NCI-H1694 (cell line): ENCODE measurements at places on chromosomes 5 and 9.
A peak's percentile ranks its signal among the peaks of the same experiment; 100 is the strongest.

DNA sequence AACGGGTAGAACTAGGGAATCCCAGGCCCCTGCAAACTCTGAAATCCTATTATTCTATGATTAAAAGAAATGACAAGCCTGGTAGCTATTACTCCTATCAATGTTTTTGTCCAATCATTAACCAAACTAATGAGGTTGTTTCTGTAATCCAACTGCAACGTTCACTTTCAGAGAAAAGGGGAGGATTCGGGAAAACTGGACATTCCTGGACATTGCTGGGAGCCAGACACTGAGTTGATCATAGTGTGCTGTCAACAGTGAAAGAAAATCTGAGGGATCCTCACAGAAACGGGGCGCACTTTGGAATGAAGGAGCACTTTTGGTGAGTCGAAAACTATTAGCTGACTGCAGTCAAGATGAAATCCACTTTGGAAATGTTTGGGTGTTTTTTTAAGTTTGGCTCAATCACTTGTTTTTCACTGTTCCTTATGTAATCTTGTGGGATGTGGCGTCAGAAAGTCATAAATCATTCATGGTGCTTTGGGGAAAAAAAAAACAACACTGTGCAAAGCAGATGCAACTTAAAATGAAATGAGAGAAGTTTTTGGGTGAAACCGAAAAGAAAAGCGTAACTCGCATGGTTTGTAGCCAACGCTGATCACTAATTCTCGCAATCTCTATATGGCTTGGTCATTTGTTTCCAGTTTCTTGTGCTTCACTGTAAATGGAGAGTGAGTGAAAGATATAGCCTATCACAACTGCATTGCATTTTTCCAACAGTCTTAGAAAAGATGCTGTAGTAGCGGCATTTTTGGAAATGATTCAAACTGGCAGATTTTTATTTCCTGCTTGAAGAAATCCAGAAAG lies 51.2 kb upstream of the ADRA1B start:
- no peak for DNase-seq

- DNase-seq: no peak
Observed at GRCh38 chr9:112863214-112863613, 27.5 kb downstream of the SLC46A2 start.

DNA sequence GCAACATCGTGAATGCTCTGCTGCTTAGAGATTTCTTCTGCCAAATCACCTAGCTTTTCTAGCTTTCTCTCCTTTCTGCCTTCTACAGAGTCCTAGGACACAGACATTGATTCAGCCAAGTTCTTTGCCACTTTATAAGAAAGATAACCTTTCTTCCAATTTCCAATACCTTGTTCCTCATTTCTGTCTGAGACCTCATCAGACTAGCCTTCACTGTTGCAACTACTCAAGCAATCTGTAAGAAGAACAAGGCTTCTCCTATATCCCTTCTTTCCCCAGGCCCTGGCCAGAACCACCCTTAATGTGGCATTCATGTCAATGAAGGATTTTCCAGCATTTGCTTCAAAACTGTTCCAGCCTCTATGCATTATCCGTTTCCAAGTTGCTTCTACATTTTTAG lies 24.3 kb downstream of the FBXO10 start:
- DNase-seq: no peak

DNA sequence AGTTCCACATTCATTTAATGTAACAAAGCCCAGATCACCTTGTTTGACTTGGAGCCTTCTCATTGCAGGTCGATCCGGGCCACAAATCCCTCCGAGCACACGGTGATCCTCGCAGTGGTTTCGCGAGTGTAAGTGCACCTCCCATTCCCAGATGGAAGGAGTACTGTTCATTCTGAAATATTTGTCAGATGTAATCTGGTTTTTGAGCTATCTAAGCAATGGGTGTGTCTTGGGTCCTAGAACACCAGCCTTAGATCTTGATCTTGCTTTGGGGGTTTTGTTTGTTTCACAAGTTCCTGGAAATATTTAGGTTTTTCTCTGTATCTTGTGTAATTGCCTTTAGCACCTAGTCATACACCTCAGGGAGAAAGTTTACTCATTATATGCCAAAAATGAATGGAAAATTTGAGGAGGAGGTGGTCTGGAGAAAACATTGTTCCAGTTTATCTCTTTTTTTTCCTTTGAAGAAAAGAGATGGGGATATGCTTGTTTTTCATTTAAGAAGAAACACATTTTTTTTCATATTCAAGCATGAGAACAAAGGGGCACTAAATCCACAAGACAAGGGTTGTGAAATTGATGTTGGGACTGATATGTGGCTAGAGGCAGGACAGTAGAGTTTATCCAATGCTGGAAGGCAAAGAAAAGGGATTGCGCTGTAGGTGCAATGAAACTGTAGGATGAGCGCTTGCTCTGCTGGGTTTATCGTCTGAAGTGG lies 118.6 kb downstream of the PDE8B start:
- no peak for DNase-seq

GRCh38 chr5:156534085-156534484 lies 207.1 kb downstream of the SGCD start:
- DNase-seq: no peak

DNA sequence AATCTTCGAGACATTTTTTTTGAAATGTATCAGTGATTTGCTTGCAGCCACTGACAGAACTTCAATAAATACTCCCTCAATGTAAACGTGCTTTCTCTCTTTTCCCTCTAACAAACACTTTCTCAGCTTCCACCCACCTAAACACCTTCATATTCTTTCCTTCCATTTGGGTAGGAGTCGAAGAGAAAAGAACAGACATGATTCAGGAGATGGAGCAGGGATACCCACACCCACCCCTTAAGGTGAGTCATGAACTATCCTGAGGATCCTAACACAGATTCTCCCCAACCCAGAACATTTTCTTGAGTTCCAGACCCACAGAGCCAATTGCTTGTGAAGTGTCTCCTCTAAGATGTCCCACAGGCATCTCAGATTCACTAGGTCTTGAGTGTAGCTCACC lies 488.8 kb downstream of the CDK5RAP2 start:
- DNase-seq: no peak

DNA sequence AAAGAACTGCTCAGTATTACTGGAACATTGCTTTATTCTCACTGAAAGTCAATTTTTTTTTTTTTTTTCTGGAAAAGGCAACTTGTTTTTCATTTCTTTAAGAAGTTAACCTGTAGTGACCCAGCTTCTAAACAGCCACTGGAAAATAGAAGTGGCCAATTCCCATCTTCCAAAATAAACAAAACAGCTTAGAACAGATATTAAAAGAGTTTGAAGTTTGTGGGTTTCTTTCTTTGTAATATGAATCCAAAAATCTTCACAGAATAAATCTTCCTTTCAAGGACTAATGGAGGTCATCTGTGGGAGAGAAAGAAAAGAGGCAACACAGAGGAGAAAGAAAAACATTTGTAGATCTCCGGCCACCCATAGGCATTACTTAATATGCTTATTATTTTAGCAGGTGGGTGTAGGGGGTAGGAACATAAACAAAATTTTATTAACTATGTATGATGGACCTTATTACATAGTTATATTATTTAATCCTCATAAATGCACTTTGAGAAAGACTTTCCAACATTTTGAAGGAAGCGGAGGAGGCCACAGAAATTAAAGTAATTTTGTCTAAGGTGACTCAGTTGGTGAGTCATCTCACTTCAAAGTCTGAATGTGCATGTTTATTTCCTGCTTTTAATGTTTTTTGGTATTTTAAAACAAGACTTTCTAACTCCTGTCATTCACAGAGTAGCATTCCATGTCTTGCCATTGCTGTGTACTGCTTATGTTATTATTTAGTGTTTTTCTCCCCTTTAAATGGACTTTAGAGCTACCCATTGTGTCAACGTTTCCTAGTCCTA lies 1791.8 kb upstream of the WWC1 start:
- DNase-seq: no peak

DNA sequence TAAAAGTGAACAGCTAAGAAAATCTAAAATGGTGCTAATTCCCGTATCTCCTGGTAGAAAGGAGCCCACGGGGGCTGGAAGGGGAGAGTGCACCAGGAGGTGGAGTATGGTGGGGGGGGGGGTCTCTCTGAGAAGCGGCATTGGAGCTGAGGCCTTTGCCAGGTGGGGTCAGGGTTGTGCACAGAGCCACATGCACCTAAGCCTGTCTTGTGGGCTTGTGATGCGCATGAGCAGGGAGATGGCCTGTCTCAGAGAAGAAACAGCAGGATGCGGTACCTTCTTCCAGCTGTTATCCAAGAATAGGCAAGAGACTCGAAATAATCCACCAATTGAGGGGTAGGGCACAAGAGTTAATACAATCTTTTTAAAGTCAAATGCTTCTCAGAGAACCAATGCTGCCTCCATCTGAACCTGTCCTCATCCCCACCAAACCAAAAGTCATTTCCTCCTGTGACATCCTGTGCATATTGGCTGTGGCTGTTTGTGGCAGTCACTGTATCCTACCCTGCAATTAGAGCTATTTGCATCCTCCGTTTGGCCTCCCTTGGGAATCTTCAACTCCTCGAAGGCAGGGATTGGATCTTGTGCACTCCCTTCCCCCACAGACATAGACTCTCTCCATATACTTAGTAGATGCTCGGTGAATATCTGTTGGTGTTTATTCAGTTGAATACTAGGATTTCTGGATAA lies 45.4 kb downstream of the FGF1 start:
- no peak for DNase-seq

GRCh38 chr9:38227656-38228055 lies 158.6 kb upstream of the SHB start:
- peak; percentile 40 for DNase-seq

DNA sequence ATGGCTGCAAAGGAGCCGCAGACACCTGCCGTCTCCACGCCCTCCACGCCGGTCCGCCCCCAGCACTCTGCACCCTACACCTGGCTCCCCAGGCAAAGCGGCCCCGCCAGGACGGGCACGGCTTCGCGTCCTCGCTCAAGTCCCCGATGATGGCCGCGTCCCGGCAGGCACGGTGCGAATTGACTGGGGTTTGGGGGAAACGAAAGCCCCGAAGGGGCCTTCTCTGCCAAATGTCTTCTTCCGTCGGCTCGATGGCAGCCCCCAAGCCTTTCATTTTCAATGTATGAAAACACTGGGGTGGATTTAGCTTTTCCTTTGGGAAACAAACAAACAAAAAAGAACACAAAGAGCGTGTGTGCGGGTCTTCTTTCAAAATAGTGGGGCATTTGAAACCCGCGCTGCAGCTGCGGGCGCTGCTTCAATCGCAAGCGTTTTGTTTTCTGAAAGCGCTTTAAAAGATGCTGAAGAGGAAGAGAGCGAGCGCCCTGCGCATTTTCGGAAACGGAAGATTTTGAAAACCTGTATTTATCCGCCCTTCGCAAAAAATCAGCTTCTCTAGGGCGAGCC lies 160.0 kb downstream of the RMI1 start:
- DNase-seq: no peak

DNA sequence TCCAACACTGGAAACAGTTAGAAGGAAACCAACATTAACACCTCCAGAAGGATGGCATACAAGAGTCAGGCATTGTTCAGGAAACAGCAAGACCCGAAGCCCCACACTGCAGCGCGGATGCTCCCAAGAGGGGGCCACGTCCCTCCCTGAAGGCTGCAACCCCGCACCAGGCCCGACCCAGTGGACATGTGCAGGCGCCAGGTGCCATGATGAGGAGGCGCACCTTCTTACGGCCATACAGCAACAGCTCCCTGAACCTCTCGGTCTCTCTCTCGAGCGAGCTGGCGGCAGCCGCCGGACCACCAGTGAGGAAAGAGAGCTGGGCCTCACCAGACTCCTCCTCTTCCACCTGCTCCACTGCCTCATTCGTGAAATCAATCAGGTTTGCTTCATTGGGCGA lies 20.2 kb downstream of the SEC16A start:
- DNase-seq: no peak

- no peak for DNase-seq
Observed at GRCh38 chr9:86241216-86241615, 18.2 kb downstream of the C9orf153 start.

DNA sequence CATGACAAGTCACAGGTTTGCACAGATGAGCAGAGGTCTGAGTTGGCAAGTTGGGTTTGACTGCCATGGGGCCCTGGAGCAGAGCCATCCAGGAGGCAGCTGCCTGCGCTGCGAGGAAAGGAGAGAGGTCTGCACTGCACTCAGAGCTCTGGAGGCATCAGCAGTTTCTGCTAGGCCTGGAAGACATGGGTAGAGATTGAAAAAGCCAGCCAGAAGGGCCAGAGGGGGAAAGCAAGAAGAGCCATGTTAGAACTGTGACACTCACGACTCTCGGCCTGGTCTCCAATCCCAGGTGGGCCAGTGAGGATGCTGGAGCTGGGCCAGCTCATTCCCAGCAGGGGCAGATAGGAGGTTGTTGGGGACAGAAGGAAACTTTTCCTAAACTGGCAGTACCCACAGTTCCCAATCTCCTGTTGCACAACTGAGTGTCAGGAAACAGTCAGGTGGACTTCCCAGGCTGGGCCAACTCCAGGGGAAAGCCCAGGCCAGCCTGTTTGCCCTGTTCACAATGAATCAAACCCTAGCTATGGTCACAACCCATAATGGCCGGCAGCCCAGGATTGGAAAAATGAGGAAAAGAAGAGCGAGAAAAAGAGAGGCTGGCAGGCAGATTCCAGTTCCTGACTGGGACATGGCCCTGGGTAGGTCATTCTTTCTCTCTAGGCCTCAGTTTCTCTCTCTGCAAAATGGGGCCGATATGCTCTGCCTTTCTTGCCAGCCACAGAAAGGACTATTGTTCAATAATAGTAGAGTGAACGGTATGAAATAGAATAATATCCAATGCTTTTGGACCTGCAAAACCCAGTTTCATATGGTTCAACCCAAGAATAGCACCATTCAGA lies 7.8 kb upstream of the ORM1 start:
- DNase-seq: no peak
